GM12865 (cell line): ENCODE measurements at places on chromosomes 13 and 19.

- peak; percentile 96 for DNase-seq
Observed at GRCh38 chr19:17751103-17751911, at the start of gene FCHO1. FCHO1 (plus strand) TSS chr19:17751477; CDS start chr19:17755165, 3,688 bp downstream.

DNA sequence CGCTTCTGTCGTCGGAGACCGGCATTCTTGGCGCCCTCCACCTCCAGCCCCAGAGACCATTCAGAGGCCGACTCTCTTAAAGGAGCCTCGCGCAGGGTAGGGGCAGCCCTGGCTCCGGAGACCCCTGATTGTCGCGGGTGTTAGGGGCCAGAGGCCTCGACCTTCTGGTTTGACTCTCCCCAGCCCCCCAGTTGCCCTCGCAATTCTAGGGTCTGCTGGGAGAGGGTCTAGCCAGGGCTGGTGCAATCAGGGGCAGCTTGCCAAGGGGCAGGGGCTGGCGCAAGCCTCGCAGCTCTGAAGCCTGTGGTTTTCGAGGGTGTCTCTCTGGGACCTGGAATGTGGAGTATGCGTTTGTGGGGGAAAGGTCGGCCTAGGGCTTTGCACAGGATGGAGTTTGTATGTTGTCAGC is 1.6 kb upstream of the SLC7A10 start:
- DNase-seq: no peak

DNA sequence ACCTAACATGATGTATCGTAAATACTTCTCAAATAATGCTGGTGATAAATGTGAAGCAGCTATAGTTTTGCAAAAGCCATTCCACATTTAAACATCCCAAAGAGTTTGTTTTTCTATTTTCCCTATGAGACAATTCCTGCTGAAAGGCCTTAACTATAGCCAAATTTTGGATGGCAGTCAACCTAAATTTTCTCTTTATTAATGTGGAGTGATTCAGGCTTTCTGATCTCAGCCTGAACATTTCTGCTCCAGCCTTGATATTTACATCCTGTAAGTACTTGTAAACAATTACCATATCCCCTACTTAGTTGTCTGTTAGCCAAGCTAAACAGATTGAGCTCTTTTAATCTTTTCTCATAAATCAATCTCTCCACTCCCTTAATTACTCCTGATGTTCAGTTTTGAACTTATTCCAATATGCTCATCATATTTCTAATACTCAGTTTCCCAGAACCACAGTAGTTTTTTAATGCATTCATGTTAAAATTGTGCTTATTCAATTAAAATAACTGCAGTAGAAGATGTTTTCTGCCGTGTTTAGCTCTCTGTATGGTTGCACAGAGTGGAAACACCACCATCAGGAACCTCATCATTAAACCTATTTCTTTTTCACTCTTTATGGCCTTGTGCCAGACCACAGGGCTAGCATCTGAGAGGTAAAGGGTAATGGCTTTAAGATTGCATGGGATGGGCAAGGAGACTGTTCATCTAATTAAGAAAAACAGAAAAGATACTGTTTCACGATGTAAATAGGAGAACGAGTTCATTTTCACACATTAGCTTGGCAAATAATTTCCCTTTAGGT is 1235.2 kb upstream of the SLC10A2 start:
- DNase-seq: no peak

DNA sequence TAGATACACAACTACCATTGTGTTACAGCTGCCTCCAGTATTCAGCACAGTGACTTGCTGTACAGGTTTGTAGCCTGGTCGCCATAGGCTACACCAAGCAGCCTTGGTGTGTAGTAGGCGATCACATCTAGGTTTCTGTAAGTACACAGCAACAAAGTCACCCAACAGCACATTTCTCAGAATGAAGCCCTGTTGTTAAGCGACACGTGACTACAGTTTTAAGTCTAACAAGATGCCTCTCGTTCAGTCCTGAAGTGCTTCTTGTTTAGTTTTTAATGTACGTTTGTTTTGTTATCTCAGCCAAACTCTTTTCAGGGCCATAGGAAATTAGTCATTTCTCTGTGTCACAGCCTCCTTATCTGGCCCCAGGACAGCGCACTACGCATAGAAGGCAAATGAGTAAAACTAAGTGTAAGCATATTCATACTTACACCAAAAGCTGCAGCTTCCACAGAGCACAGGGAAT is 50.0 kb upstream of the GPR183 start:
- DNase-seq: peak; percentile 75

GRCh38 chr19:40335855-40336600 is 12.2 kb downstream of the C19orf47 start:
- DNase-seq: no peak

DNA sequence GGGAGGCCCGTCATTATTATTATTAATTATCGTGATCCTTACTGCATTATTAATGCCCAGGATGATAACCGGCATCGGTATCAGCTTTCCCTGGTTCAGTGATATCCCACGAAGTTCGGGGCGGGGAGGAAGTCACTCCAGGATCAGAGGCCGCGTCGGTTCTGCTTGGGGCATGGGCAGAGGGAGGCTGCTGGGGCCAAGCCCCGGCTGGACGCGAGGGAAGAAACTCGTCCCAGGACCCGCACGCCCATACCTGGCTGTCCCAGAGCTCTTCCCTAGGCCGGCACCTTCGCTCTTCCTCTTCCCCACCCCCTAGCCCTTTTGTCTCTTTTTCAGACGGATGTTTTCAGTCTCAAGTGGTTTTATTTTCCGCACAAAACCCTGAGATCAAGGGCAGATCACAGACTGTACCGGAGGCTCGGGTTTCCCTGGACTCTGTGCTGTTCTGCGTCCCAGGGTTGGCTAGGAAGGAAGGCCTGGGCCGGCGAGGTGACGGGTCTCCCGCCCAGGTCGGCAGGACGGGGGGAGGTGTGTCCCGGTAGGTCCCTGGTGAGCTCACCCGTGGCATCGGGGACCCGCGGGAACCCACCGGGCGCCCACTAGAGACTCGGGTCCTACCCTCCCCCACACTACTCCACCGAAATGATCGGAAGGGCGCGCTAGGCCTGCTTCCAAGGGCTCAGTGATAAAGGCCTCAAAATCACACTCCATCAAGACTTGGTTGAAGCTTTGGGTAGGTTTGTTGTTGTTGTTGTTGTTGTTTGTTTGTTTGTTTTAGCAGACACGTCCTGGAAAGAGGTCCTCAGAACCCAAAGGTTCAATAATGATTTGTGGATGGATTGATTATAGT is 7.9 kb downstream of the ZIC2 start:
- DNase-seq: no peak

GRCh38 chr13:83547043-83547442 is 335.2 kb downstream of the SLITRK1 start:
- no peak for DNase-seq

- no peak for DNase-seq
Observed at GRCh38 chr13:42812316-42812715, 30.9 kb downstream of the FAM216B start.

- DNase-seq: no peak
Observed at GRCh38 chr19:16721051-16721450, 1.4 kb downstream of the NWD1 start.

DNA sequence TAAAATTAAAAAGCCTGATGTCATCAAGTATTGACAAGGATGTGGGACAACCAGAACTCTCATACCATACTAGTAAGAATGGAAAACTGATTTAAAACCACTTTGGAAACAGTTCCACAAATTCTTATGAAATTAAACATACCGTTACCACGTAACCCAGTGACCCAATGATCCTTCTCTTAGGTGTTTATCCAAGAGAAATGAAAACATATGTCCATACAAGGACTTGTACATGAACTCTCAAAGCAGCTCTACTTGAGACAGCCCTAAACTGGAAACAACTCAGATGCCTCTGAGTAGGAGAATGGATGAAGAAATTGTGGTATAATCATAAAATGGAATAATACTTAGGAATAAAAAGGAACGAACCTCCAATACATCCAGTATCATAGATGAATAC is 27.6 kb downstream of the SLC6A16 start:
- no peak for DNase-seq

DNA sequence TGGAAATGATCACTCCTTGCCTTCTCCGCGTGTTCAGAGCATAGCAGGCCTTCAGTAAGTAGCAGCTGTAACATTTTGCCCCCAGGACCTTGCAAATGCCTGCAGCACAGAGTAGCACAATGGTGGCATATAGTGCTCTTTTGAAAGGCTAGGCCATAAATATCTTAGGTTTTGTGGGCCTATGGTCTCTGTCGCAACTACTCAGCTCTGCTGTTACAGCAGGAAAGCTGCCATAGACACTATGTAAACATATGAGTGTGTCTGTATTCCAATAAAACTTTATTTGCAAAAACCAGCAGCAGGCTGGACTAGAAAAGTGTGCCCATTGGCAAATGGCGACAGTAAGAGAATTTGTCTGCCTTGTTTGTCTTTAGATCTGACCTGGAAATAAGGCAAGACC is 9.4 kb downstream of the ITPKC start:
- DNase-seq: no peak
